ENCODE measurements at places on chromosomes 5 and 9. TPM values are rescaled to one million over a fixed set of nuclear protein-coding genes. Genes with fewer than 3 reads are reported as not detected.

Gene PRDM12
- not detected for total RNA-seq

Gene ARHGEF37
- total RNA-seq, result 12.2 TPM

Gene NR4A3
- 0.76 TPM for total RNA-seq

Gene FOXI1
- not detected for total RNA-seq

Gene PCDHB6
- total RNA-seq, result 0.11 TPM

Gene QRFP
- not detected for total RNA-seq

Gene FAM221B
- total RNA-seq, result not detected

Gene PLEKHG4B
- total RNA-seq, result 0.11 TPM

Gene SELENOP
- total RNA-seq, result 409 TPM

Gene IFNA5
- 0.09 TPM for total RNA-seq

Gene TXNDC8
- total RNA-seq, result not detected

Gene PRUNE2
- total RNA-seq, result 19.4 TPM

Gene SLC34A1
- not detected for total RNA-seq

Gene C6
- not detected for total RNA-seq

Gene CLIC3
- total RNA-seq, result not detected

Gene SLC34A3
- not detected for total RNA-seq

Gene PRRT1B
- total RNA-seq, result not detected

Gene PTGS1
- 0.76 TPM for total RNA-seq

Gene FEM1C
- total RNA-seq, result 15.9 TPM

Gene TMEM232
- total RNA-seq, result 1.0 TPM

Gene NOL8
- total RNA-seq, result 16.7 TPM

Gene PCDHGC5
- 0.52 TPM for total RNA-seq

Gene AGTPBP1
- total RNA-seq, result 28.3 TPM

Gene HTR1A
- not detected for total RNA-seq

Gene CMYA5
- 0.09 TPM for total RNA-seq

Gene SH3RF2
- total RNA-seq, result not detected

All from dermis lymphatic vessel endothelial cell (primary cell).